NCI-H524 treated with DMSO at 0.1 percent for 48 hours (cell line): ENCODE measurements at places on chromosomes 6 and 20.
A peak's percentile ranks its signal among the peaks of the same experiment; 100 is the strongest.

GRCh38 chr6:16505711-16506357 lies 255.4 kb downstream of the ATXN1 start:
- no peak for DNase-seq

GRCh38 chr6:83313882-83314281 lies 117.0 kb downstream of the ME1 start:
- no peak for DNase-seq

DNA sequence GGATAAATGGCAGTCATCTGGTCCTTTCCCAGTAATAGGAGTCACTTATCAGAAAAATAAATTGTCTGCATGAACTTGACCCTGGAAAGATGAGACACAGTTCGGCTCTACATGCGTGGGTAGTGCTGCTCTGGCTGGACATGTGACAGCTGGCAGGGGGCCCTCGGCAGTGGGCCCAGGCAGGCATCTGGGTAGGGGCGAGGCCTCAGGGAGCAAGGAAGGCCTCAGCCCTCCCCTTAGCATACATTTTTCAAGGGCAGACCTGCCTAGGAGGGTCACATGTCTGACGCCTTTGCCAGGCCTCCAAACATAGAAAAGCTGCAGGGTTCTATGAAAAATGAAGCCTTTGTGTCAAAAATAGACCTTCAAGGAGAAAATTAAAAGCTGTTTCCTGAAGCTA lies 12.8 kb upstream of the ILRUN start:
- peak; percentile 13 for DNase-seq

DNA sequence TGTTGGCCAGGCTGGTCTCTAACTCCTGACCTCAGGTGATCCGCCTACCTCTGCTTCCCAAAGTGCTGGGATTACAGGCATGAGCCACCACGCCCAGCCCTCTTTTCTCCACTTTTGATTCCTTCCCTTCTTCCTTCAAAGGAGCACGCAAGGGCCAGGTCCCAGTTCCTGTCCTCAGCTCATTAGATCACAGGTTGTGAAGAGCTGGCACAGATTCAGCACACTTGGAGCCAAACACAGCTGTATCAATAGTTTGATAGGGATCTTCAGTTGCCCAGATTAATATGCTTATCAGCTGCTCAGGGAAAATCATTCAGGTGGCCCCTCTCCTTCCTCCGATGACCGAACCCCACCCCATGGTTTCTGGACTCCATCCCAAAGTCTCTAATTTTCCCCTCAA lies 14.4 kb upstream of the SLC22A23 start:
- DNase-seq: no peak

GRCh38 chr20:33444797-33445560 lies 1.4 kb upstream of the SNTA1 start:
- DNase-seq: no peak

DNA sequence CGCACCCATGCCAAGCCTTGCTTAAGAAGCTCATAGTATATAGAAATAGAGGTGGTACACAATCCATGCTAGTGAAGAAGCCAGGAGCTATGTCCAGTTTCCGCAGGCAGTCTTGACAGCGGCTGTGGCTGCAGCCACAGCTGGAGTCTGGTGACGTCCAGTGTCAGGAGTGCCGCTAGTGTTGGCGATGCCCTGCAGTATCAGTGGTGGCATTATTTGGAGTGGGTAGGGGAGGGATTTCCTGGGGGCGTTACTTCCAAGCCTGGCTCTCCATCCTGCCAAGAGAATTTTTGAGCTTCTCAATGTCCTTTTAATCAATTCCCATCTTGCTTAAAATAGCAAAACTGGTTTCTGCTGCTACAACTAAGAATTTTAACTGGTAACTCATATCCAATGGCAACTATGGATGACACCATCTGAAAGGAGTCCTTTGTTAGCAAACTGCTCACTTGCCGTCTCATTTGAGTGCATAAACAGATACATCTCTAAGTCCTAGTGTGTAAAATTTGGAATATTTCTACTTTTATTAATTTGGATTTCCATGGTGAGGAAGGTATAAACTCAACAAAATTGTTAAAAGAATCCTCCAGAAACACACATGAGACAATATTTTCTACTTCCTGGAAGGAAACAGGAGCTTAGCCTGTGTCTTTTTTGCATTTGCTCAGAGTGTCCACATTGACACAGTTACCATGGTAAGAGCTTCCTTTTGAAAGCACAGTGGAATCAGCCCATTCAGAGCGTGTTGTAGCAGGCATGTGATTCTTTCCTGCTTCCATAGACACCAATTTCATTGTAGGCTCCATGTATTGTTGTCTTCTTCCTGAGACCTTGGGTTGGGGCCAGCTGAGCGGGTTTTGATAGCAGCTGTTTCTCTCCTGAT lies 44.6 kb upstream of the PXDC1 start:
- no peak for DNase-seq

- DNase-seq: no peak
Measured at GRCh38 chr6:87473419-87473903, 687 bp downstream of the SLC35A1 start.

DNA sequence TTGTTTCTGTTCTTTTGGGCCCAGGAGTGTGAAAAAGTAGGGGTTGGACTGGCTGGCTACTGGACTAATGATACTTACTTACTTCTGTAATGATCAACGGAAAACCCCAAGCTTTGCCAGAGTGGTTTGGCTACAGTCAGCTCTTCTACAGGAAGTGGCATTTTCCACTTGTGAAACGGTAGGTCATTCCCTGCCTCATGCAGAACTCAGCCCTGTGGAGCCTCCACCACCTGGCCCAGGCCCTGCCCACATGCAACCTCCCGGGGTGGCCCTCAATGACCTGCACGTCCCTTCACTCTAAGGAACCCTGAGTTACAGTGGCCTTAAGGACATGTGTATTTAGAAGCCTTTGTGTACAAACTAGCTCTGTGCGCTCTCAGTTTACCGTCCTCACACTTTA lies 140.4 kb downstream of the DTNBP1 start:
- no peak for DNase-seq

- DNase-seq: no peak
Measured at GRCh38 chr6:23841116-23841515, 284.9 kb upstream of the NRSN1 start.

DNA sequence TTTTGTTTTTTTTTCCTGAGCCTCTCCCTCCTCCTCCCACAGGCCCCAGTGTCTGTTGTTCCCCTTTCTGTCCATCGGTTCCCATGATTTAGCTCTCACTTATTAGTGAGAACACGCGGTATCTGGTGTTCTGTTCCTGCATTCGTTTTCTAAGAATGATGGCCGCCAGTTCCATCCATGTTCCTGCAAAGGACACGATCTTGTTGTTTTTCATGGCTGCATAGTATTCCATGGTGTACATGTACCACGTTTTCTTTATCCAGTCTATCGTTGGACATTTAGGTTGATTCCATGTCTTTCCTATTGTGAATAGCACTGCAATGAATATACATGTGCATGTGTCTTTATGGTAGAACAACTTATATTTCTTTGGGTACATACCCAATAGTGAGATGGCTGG lies 105.6 kb upstream of the NUP153 start:
- no peak for DNase-seq

DNA sequence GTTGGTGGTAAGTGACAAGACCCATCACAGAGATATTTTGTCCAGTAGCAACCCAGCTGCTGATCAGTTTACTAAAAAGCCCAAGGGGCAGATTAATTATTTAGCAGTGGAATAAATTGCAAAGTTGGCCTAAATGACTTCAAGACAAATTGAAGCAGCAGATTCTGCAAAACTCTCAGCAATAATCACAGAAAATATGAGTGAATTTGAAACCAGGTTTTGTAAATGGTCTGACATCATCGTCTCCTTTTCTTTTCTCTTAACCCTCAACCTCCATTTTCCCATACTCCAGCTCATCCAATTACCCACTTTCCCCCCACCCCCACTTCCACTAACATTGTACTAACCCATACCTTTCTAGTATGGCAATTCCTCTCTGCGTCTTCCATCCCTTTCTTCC lies 11.3 kb upstream of the PTPRK start:
- DNase-seq: no peak

- DNase-seq: peak; percentile 56
Measured at GRCh38 chr6:122869437-122870024, 80.5 kb downstream of the SMPDL3A start.

DNA sequence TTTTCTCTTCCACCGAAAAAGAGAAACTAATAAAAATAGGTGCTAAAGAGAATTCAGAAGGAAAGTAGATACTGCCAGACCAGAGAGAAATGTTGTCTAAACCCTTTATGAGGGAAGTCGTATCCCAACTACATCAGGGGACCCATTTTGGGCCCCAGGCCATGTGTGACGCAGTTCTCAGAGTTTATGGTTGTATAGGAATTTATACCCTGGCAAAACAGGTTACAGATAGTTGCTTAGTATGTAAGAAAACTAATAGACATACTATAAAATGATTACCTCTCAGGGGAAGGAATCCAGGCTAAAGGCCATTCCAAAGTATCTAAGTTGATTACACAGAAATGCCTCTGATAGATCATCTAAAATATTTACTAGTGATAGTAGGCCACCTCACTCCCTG lies 28.6 kb upstream of the SLC52A3 start:
- DNase-seq: no peak

DNA sequence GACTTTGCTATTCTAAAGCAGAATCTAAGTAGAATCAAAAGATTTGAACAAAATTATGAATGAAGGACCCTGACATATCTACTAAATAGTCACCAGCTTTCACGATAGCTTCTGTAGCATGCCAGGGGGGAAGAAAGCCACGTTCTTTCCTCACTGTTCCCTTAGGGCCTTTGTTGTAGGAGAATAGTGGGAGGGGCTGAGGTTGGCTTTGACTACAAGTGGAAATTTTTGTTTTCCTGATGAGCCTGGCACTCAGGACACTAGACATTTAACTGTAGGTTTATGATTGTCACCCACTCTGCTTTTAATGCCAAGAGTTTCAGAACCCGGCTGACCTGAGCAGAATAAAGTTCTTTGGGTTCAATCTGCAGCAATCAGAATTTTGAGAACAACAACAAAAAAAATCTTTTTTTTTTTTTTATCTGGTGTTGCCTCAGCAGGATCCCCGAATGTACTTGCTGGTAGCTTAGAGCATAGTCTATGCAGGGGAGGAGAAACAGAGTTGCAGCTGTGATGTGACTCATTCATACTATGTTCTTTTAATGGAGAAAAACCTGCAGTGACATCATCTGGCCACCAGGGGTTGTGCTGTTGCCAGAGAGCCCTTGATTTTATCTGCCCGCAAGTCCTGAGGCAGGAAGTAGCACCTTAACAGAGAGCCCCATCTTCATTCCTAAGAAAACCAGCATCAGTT lies 38.5 kb downstream of the TPD52L1 start:
- DNase-seq: no peak

DNA sequence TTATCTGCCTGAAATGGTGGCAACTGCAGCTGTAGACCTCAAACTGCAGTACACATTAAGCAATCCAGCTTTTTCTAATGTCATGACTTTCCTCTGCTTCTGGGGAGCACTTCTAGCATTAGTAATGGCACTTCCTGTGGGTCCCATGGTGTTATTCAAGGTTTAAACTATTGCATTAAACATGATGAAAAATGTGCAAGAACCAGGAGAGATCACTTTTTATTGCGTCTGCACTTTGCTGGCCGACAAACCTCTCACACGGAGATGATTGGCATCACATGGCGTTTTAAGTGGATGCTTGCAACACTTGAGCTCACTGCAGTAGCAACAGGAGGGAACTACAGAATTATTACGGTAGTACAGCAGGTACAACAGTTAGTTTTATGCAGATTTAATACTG lies 148.4 kb downstream of the HIVEP2 start:
- peak; percentile 23 for DNase-seq

DNA sequence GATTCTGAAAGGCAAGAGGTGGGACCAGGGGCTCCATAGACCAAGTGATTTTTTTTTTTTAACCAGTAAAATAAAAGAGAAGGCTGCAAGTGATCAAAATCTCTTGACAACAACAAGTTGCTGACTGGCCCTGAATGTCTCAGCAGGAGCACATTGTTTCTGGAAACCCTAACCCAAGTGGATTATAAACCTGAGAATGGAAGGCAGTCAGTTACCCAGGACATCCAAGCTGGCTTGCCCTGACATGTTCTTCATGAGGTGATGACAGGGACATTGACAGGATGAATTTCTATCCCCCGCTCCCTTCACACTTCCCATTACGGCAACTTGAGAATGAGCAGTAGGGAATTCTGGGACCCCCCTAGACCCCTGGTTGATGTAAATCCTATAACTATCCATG lies 49.6 kb upstream of the RIPOR2 start:
- DNase-seq: no peak

DNA sequence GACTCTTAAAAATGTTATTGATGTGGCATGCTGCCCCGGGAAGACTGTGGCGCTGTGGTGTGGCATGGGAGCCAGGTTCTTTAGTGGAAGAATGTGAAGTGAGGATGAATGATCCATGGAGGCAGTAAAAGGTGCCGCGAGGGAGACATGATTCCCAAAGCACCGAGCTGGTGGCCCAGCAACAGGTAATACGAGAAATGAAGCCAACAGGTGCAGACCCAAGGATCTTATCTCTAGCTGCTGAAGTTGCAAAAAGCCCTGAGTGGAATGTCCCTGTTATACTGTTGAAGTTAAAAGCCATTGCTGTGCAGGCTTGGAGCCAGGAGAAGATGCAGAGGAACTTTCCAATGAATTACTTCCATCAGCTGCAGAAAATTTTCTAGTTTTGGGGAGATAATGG lies 53.5 kb downstream of the OR2B6 start:
- no peak for DNase-seq

GRCh38 chr6:138194287-138194686 lies 24.0 kb downstream of the PBOV1 start:
- no peak for DNase-seq

GRCh38 chr20:19015351-19016139 lies 196.9 kb upstream of the SLC24A3 start:
- DNase-seq: no peak

DNA sequence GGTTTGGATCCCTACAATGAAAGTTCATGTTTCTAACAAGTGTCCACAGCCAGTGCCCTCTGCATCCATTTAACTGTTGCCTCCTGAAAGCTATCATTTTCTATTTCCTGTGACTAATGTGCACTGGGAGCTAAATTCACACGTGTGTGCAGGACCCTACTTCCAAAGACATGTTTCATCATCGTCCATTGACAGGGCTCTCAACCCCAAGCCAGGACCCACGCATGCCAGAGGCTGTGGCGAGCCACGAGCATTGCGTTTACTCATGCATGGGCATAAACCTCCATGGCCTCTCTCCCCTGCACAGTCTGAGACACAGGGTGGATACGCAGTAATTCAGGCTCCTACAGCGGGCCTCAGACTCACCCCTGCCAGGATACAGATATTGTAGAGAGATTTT lies 153.2 kb downstream of the MAFB start:
- DNase-seq: no peak

DNA sequence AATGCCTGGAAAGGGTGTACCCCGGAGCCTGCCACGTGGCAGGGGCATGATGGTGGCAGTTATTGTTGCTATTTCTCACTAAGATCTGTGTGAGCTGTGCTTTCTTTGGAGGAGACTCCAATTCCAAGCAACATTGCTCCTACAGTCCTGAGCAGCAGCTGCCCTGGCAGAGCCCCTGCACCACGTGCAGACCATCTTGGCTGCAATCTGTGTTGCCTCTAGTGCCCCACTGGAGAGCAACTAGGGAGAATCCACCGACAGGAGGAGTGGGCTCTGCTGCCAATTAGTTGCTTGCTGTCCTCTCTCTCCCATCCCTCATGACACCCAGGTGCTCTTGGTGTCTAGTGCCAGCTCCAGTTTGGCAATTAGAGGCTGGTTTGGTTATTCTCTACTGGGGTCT lies 116.0 kb downstream of the PXDC1 start:
- no peak for DNase-seq

- DNase-seq: no peak
Measured at GRCh38 chr20:32970115-32970972, 33.9 kb downstream of the SUN5 start.
